ENCODE measurements at places on chromosomes 7 and 10.

DNA sequence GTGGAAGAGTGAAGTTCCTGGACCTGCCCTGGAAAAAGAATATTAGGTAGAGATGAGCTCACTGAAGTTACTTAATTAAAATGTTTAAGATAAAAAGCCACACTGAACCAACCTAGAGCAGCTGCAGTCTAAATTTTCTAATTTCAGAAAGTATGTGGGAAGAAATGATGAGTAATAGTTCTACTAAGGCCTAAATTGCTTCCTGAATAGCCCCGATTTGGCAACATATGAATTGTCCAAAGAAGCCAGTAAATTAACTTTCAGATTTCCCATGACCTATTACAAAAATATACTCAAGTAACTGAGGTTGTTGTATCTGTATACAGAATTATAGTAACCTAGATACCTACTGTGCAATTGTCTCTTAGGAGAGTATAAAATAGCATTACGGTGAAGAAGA lies 312.6 kb downstream of the IPMK start:
- H3K4me3 ChIP-seq: no peak overlapping the region
- no peak overlapping the region for H3K27ac ChIP-seq
- DNase-seq: no peak
- H3K36me3 ChIP-seq: no peaks in the 10 kb centered on the region

DNA sequence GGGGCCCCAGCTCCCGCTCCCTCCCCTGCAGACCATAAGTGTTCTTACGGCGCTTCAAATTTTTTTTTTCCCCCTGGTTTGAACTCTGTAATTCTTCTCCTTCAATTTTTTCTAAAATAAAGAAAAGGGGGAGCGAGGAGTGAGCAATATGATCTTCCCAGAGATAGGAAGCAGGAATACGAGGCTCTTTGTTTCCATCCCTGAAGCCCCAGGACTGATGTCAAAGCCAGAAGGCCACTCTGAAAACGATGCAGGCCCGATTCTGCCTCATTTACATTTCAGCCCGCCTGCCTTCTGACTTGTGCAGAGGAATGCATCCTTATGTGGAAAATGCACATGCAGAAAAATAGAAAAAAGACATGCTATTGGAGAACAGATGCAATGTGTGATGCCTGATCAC lies 401.5 kb upstream of the MKI67 start:
- DNase-seq: no peak
- no peak overlapping the region for H3K27ac ChIP-seq
- H3K27me3 ChIP-seq: no peaks in the 10 kb centered on the region
- no peaks in the 10 kb centered on the region for H3K4me1 ChIP-seq
- H3K36me3 ChIP-seq: no peaks in the 10 kb centered on the region

GRCh38 chr10:67282871-67283270 lies 357.0 kb downstream of the LRRTM3 start:
- no peak overlapping the region for H3K4me3 ChIP-seq
- DNase-seq: no peak
- no peaks in the 10 kb centered on the region for H3K4me1 ChIP-seq
- no peak overlapping the region for H3K27ac ChIP-seq
- H3K36me3 ChIP-seq: no peaks in the 10 kb centered on the region

DNA sequence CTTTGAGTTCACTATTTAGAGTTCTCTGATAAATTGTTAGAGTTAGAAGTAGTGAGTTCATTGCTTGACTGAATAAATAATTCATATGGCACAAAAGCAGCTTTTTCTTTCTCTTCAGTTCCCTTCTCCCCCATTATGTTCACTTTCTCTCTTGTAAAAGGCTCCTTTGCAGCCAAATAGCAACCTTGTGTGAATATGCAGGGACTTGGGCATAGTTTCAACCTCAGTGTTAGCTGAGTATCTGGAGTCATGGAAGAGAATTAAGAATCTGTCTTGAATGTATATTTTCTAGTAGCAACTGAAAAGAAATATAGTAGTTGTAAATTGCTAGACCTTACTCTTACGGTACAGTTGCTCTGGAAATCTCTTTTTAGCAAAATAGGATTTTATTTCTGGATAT lies 31.9 kb downstream of the ZEB1 start:
- peaks cover 25% of the 10 kb centered on the region for H3K4me1 ChIP-seq
- no peaks in the 10 kb centered on the region for H3K36me3 ChIP-seq
- H3K27ac ChIP-seq: no peak overlapping the region
- DNase-seq: no peak

DNA sequence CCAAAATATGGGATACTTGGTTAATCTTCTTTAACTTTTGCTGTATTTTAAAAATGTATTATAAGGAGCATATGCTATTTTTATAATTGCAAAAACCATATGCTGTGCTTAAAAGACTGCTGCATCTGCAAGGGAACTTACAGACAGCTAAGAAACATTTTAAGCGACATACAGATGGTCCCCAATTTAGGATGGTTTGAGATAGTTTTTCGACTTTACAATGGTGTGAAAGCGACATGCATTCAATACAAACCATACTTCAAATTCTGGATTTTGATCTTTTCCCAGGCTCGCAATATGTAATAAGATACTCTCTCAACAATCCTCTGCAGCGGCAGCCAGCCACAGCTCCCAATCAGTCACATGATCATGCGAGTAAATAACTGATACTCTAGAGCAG lies 73.2 kb downstream of the SHTN1 start:
- no peaks in the 10 kb centered on the region for H3K4me1 ChIP-seq
- no peaks in the 10 kb centered on the region for H3K27me3 ChIP-seq
- no peak overlapping the region for H3K27ac ChIP-seq
- DNase-seq: no peak
- no peak overlapping the region for H3K4me3 ChIP-seq
- no peaks in the 10 kb centered on the region for H3K36me3 ChIP-seq

DNA sequence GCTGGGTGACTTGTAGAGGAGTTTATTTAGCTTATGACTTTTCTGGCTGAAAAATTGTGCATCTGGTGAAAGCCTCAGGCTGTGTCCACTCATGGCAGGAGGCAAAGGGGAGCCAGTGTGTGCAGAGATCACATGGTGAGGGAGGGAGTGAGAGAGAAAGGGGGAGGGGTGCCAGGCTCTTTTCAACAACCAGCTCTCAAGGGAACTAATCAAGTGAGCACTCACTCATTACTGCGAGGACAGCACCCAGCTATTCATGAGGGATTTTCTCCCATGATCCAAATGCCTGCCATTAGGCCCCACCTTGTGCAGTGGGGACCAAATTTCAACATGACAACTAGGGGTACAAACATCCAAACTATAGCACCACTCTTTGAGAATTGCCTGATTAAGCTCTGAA lies 590.2 kb downstream of the MAGI2 start:
- H3K27me3 ChIP-seq: no peaks in the 10 kb centered on the region
- no peak overlapping the region for H3K4me3 ChIP-seq
- H3K27ac ChIP-seq: no peak overlapping the region

DNA sequence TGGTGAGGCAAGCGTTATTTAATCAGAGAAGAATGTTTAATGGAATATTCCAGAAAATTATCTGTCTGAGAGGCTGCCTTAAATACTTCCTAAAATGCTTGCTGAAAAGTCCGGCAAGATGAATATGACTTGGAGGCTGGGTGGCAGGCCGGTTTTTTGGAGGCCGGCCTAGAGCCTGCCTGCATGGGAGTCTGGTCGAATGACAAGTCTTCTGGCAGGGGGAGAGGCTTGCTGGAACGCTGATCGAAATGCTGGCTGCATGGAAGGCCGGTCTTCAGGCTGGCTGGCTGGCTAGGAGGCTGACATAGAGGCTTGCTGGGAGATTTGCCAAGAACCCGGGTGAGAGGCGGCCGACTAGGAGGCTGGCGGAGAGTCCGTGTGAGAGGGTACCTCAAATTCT lies 135.7 kb downstream of the OR13A1 start:
- H3K4me3 ChIP-seq: no peak overlapping the region
- H3K36me3 ChIP-seq: no peaks in the 10 kb centered on the region
- no peaks in the 10 kb centered on the region for H3K27me3 ChIP-seq
- no peak overlapping the region for H3K27ac ChIP-seq

GRCh38 chr7:102305414-102306268 lies 19.0 kb downstream of the SH2B2 start:
- no peaks in the 10 kb centered on the region for H3K36me3 ChIP-seq
- no peaks in the 10 kb centered on the region for H3K27me3 ChIP-seq
- H3K4me1 ChIP-seq: peaks cover 10% of the 10 kb centered on the region
- H3K4me3 ChIP-seq: no peak overlapping the region
- DNase-seq: no peak

GRCh38 chr7:121503730-121504129 lies 107.6 kb upstream of the FAM3C start:
- no peak overlapping the region for H3K27ac ChIP-seq
- DNase-seq: no peak
- no peaks in the 10 kb centered on the region for H3K4me1 ChIP-seq
- no peaks in the 10 kb centered on the region for H3K36me3 ChIP-seq
- no peaks in the 10 kb centered on the region for H3K27me3 ChIP-seq

- no peak for DNase-seq
- no peaks in the 10 kb centered on the region for H3K36me3 ChIP-seq
- no peak overlapping the region for H3K27ac ChIP-seq
Observed at GRCh38 chr10:23528419-23528818, 89.5 kb downstream of the OTUD1 start.

- no peaks in the 10 kb centered on the region for H3K36me3 ChIP-seq
- no peak overlapping the region for H3K4me3 ChIP-seq
- no peaks in the 10 kb centered on the region for H3K27me3 ChIP-seq
Observed at GRCh38 chr7:135467207-135467711, 42.6 kb downstream of the CNOT4 start.

DNA sequence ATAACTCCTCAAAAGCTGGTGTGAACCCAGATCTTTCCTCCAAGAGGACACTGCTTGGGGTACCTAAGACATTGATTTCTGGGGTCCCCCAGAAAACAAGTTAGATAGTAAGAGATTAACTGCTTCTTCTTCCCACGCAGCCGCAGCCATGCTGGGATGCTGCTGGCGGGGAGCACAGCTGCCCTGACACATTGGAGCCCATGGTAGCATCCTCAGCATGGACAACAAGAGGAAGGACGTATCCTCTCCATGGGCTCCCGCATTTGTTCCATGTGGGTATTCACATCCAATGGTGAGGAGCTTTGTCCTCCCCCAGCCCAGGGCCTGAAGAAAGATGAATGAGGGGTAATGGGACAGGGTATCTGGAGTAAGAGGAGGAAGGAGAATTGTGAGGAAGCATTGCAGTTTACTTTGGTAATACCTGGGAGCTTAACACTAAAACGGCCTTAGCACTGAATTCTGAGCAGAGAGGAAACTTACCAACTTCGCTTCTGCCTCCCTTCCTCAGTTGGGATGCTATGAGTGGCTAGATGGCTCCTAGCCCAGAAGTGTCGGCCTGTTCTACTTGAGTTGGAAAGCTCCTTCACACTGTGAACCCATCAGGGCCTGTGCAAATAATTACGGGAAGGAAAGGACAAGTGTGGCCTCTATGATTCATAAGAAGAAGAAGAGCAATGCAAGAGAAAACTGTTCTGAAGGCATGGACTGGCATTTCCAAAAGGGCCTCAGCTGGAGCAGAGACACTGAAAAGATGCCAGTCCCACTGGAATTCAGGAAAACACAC lies 43.9 kb downstream of the C10orf120 start:
- no peak overlapping the region for H3K27ac ChIP-seq
- H3K27me3 ChIP-seq: no peaks in the 10 kb centered on the region
- DNase-seq: no peak
- no peak overlapping the region for H3K4me3 ChIP-seq
- H3K36me3 ChIP-seq: no peaks in the 10 kb centered on the region

GRCh38 chr10:124602121-124602561 lies 140.5 kb downstream of the LHPP start:
- no peak overlapping the region for H3K27ac ChIP-seq
- DNase-seq: no peak
- H3K36me3 ChIP-seq: no peaks in the 10 kb centered on the region
- H3K4me1 ChIP-seq: no peaks in the 10 kb centered on the region
- H3K4me3 ChIP-seq: no peak overlapping the region

GRCh38 chr10:93498166-93498565 lies 1.8 kb downstream of the CEP55 start:
- H3K4me1 ChIP-seq: peaks cover 7% of the 10 kb centered on the region
- no peak overlapping the region for H3K4me3 ChIP-seq
- no peak for DNase-seq
- H3K27me3 ChIP-seq: no peaks in the 10 kb centered on the region
- no peak overlapping the region for H3K27ac ChIP-seq

GRCh38 chr10:11724938-11725776 lies 17.0 kb upstream of the ECHDC3 start:
- H3K27ac ChIP-seq: no peak overlapping the region
- DNase-seq: peak; percentile 55
- H3K4me1 ChIP-seq: no peaks in the 10 kb centered on the region
- no peaks in the 10 kb centered on the region for H3K36me3 ChIP-seq
- H3K4me3 ChIP-seq: no peak overlapping the region
